Posterior vena cava (tissue), 2 donors: ENCODE measurements at places on chromosomes 11 and 22. TPM values are rescaled to one million over a fixed set of nuclear protein-coding genes. Genes with fewer than 3 reads are reported as not detected.

The C11orf87 gene
- not detected for total RNA-seq

DNA sequence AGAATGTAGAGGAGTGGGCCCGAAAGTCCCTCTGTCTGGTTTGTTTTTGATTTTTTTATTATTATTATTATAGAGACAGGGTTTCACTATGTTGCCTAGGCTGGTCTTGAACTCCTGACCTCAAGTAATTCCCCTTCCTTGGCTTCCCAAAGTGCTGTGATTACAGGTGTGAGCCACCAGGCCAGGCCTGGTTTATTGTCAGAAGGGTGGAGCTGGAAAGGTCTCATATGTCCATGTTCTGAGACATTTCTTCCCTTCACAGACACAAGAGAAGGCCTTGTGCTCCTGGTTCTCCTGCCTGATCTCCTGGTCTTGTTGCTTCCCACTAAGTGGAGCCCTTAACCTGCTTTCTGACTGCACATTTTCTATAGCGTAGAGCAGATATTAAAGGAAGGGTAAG lies 46.0 kb upstream of the CLPB start:
- no peak for DNase-seq

The FIBIN gene
- total RNA-seq = 24.5 TPM

DNA sequence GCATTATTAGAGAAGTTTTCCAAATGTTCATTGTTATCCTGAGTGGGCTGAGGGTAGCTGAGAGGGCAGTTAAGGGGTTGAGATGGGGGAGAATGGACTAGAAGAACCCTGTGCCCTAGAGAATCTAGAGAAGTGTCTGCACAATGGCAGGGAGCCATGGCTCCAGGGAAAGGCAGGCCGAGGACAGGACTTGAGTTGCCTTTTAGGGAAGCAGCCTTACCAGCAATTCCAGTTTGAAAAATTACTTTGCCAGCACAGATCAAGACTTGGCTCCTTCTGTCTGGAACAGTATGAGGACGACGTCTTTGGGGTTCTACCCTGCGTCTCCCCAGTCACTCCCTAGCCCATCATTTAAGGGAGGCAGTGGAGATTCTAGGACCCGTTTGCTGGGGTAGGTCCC lies 25.7 kb upstream of the MICAL3 start:
- DNase-seq = peak; percentile 28

- DNase-seq = no peak
Observed at GRCh38 chr22:30830907-30831306, 136.2 kb downstream of the OSBP2 start.

The C11orf86 gene
- total RNA-seq = not detected

- no peak for DNase-seq
Observed at GRCh38 chr11:12150831-12151382, 40.5 kb downstream of the MICAL2 start.

- DNase-seq = peak; percentile 82
Observed at GRCh38 chr11:68584097-68584496, 100.2 kb upstream of the GAL start.

The ACTN3 gene
- 0.51 TPM for total RNA-seq

DNA sequence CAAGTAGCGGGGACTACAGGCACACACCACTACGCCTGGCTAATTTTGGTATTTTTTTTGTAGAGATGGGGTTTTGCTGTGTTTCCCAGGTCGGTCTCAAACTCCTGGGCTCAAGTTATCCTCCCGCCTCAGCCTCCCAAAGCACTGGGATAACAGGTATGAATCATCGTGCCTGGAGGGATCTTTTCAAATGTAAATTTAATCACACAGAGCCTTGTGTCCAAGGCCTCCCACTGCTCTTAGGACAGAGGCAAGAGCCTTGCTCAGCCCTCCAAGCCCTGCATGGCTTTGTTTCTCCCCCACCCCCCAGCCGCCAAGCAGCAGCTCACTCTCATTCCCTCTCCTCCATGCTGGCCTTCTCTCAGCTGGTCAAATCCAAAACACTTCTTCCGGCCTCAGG lies 75.3 kb upstream of the CREB3L1 start:
- no peak for DNase-seq

- DNase-seq = no peak
Observed at GRCh38 chr11:120704256-120704750, 192.8 kb downstream of the GRIK4 start.

- no peak for DNase-seq
Observed at GRCh38 chr11:93587858-93588581, 44.8 kb upstream of the SMCO4 start.

- peak; percentile 90 for DNase-seq
Observed at GRCh38 chr11:64767344-64768299, 7.8 kb upstream of the PYGM start.

The GRK2 gene
- total RNA-seq = 58.2 TPM

DNA sequence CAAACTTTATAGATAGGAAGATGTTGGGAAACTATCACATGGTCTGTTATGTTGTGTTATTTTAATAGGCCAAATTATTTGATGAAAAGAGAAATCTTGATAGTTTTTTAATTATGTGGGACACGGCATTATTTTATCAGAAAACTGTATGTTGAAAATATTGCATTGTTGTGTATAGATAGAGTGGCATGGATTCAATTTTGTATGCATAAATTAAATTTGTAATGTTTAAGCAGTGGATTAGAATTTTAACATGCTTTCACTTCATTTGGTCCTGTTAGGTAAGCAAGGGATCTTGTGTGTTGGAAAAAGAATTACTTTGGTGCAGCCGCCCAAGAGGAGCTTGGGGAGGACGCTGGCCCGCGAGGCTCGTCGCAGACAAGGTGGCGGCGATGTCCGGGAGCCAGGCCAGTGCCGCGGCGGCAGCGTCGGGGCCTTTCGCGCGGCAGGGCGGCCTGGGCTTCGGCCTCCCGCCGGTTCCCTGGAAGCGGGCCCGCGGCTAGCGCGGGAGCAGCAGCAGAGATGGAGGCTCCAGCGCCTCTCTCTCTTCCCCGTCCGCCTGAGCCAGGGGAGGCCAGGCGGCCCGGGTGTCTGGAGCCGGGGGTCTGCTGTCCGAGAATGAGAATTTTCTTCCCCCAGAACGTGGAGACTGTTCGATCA lies 82.7 kb downstream of the GGT1 start:
- no peak for DNase-seq

DNA sequence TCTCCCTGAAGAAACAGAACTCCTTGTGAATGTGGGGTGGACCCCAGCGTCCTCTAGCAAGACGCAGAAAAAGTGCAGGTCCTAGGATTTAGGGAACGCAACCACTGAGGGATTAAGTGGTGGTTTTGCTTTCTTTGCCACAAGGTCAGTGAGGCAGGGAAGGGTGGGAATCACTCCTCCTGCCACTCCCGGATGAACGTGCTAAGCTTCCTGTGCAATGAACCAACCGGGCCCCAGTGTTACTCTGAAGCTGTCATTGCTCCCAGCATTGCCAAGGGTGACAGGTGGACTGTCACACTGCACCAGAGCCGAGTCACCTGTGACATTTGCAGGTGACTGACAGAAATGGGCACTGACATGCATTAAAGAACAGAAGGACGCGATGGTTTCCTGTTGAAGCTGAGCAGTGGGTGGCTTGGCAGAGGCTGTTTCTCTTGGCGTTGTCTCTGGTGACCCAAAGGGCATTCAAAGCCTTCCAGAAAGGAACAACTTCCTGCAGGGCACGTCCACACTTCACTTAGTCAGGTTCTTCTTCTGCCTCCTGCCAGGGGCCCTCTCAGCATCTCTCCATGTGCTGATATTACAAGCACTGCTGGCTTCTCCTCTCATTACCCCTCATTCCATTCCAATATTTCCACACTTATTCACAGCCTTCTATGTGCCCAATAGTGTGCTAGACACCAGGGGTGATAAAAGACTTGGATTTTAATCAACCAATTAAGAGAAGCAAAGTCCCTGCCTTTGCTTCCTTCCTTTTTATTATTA lies 9.7 kb downstream of the KIRREL3 start:
- DNase-seq = no peak

The DDIAS gene
- total RNA-seq = 1.2 TPM

The AP5B1 gene
- total RNA-seq = 15.3 TPM
